Fibroblast of skin of abdomen (primary cell): ENCODE measurements at places on chromosomes 1 and 21.

GRCh38 chr1:205043866-205044265 lies 854 bp downstream of the CNTN2 start:
- no peak for DNase-seq

DNA sequence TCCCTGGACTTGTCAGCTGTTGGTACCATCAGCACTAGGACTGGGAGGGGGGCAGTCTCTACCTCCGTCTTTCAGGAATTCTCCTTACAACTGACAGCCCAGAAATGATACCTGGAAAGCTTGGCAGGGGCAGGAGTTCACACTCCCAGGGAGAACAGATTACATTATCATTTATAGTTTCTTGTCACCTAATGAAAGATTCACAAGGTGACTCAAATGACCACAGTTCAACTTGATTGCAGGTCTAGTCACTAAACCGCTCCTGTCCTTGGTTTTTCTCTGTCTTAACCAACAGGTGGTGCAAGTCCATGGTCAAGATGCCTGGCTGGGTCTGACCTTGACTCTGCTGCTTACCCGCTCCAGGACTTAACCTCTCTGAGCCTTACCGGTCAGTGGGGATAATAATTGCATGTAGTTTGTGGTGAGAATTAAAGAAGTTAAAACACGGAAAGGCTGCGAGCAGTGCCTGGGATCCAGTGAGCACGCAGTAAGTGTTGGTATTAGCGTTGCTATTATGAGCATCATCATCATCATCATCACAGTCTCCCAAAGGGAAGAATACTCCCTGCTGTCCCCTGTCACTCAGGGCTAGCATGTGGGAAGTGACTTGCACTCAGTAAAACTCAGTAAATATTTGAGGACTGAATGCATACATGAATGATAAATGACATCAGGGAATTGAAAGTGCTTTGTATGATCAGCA lies 125.3 kb upstream of the CD34 start:
- DNase-seq: no peak

DNA sequence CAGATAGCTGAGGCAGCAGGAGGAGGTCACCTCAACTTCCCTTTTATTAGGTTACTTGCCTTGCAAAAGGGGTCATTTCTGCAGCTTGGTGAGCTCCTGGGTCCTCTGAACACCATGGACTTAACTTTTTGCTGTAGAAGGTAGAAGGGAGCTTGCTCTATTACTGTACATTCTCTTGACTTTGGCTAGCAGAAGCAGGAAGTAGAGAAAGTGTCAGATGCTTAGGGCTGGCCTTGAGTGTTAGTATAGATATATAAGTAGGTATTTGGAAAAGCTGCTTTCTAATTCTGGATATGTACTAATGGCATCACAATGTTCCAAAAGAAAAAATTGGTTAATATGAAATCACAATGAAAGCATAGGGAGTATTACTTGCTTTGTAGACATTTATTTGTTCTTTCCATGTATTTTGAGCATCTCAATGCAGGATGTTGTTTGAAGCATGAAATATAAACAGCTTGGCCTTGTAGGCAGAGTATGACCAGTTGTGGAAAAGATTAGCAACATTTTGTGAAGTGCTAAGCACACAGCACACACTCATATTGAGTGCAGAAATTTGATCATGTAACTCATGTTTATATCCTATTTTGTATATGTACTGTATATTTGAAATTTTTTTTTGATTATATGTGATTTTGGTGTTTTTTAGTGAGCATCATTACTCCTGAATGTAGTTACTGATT lies 108.8 kb downstream of the DYRK1A start:
- no peak for DNase-seq

DNA sequence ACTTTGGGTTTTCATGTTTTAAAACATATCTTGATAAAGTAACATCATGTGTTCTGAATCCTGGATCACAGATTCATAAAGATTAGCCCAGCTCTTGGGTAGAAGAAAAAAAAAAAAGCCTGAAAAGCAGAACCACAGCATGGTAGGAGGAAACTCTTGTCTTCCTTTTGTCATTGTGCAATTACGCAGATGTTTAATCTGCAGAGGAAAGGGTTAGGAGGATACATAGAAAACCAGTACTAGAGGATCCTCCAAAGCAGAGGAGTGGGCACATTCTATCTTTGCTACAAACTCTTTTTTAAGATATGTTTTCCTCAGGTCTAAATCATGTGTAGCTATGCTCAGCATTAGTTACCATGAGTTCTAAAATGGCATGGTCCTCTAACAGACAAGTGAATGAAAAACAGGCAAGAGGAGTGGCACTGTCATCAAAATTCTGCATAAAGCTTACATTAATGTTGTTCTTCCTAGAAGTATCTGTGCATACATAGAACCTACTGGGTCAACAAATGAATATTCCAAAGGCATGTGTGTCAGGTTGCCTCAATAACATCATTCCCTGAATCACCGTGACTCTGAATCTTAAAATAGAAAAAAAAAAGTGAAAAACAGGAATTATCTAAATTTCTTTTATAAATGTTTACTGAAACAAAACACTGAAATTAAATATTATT lies 107.0 kb downstream of the NME7 start:
- DNase-seq: no peak

DNA sequence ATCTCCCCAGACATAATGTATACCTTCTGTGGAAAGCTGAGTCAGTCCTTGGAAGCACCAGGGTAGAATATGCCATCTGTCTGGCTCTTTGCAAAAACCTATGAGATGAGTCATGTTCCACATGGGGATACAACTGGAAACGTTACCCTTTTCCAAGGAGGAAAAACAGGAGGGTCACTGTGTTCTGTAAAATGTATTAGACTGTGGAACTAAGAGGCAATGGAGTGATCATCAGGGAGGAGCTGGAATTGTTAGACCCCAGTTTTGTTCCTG lies 16.1 kb upstream of the PSMD4 start:
- peak; percentile 93 for DNase-seq

DNA sequence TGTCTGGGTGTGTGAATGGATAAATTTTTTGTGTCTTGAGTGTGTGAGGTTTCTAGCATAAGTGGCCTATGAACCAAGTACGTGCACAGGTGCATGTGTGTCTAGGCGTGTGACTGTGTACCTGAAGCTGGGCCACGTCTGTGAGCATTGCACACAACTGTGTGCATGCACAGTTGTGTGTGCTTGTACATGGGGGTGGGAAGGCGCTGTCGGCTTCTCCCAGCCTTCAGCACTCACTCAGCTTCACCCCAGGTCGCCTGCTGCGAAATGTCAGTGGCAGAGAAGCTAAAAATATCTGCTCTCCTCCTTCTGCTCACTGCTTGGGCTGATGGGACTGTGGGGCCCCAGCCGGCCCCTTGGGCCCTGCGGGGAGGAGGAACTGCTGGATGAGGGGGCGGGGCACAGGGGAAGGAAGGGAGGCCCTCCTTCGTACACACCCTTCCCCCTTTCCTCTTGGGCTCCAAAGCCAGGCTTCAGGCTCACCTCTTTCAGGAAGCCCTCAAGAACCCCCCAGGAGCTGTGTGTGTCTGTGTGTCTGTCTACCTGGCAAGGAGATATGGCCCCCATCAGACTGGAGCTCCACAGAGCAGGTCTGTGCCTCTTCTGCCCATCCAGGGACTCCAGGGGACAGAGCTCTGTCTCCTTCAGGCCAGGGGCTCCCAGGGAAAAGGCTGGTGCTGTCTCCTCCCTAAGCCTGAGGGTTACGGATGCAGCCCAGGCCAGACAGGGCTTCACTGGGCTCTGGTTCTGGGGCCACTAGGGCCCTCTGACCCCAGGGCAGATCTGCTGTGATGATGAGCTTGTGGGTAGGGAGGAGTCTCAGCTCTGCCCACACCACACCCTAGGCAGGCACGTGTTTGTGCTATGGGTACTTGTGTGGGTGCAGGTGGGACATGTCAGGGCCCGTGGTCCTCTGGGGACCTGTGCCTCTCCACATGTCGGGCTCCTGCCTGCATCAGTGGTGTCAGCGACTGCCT lies 35.6 kb upstream of the WASF2 start:
- DNase-seq: peak; percentile 66

- DNase-seq: peak; percentile 28
Measured at GRCh38 chr1:90721210-90722194, 4.4 kb upstream of the BARHL2 start.

DNA sequence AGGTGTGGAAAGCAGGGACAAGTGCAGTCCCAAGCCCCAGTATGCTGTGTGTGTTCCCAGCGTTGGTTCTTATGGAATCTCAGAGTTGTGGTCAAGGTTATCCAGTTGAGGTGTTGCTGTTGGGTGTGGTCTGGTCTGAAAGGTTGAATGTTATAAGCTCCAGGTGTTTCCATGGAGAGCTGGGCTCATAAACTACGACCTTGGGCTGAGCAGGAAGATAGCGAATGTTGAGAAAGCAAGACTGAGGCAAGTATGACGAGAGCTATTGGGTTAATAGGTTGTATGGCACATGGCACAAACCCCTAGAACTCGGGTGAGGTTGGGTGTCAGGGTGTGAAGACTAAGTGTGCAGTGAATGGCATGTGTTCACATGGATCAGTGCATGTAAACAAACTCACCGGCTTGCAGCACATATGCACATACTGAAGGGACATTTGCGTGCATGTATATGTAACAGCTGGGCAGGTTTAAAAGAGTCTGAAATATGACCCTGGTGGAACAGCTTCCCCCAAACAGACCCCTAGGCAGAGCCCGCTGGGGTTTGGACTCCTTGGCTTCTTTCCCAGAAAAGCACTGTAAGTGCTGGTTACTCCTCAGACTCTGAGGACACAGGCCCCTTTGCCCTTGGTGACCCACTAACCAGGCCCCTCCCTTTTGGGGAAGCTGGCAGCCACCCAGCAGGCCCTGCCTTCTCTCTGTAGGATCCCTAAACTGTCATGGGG lies 117.5 kb downstream of the NAV1 start:
- DNase-seq: peak; percentile 67

- no peak for DNase-seq
Measured at GRCh38 chr1:222680080-222680479, 32.2 kb downstream of the AIDA start.

- DNase-seq: no peak
Measured at GRCh38 chr1:210535761-210536160, 207.1 kb downstream of the HHAT start.

- no peak for DNase-seq
Measured at GRCh38 chr1:17004466-17005364, 7.0 kb downstream of the ATP13A2 start.

GRCh38 chr21:32336711-32337110 lies 38.1 kb downstream of the MRAP start:
- DNase-seq: peak; percentile 35

DNA sequence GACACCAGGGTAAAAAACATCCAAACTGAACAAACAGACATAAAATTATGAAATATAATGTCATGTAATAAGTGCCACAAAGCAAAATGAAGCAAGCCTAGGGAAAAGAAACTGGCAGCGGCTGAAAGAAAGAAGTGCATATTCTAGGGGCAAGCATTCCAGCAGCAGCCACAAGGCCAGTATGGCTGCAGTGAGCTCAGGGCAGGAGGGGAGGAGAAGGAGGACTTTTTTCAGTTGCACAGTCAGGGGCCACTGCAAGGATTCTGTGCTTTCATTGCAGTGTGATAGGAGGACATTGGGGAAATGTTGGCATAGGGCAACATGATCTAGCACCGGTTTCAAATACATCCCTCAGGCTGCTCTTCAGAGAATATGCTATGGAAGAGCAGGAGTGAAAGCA lies 263.8 kb downstream of the NEGR1 start:
- no peak for DNase-seq

GRCh38 chr1:156214024-156214748 lies 1.4 kb downstream of the PMF1 start:
- DNase-seq: peak; percentile 56

DNA sequence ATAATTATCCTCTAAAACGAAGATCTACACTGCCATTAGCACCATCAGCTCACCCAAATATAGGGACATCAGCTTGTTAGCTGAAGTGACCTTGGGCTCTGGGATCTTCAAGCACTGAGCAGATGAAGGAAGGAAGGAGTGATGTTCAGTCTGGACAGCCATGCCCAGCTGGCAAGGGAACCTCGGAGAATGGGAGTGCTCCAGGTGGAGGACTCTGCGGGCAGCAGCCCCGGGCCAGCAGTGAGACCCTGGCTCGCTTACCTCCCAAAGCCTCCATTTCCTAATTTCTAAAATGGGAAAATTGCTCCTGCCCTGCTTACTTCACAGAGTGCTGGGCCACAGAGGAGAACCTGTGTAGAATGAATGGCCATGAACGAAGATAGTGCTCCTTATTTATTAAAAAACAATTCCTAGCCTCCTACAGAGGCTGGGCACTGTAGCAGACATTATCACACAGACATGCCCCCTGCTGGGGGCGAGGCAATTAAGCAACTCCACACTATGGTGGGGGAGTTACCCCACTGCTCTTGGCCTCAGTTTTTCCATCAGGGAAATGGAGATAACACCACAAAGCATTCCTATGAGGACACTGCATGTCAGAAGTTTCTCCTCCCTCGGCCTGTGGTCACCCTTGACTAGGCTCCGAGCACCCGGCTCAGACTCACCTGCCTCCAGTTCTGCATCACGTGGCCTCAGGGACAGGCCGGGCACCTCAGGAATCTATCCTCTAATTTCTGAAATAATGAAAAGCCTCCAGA lies 117.6 kb downstream of the KCNN3 start:
- no peak for DNase-seq

DNA sequence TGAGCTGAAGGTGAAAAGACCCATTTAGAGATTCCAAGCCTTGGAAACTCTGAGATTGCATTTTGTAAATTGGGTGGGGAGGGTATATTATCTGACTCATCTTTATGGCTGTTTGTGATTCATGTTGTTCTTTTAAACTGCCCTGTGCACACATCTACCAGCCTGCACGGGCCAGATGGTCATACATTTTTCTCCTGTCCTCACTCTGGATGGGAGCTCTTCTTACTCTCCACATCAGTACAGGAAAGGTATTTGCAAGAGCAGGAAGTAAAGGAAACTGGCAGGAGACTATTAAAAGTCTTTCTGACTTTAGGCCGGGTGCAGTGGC lies 14.3 kb upstream of the NMNAT2 start:
- DNase-seq: no peak

DNA sequence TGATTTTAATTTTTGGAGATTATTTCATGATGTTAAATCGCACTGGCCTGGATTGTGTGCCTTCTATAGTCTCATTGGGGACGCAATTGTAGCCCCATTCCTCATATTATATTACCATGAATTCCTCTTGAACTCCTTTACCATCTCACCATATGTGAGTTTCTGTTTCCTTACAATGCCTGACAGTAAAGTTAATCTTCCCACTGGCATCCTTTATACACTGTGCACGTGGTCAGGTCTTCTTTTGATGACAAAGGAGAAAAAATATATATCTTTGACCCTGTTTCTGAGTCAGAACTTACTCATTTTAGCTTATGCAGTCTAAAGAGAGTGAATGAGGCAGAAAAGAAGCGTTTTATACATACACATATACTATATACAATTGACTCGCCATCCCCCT lies 774 bp upstream of the ABL2 start:
- DNase-seq: peak; percentile 71

GRCh38 chr1:84361796-84362195 lies 36.5 kb upstream of the DNASE2B start:
- DNase-seq: no peak

DNA sequence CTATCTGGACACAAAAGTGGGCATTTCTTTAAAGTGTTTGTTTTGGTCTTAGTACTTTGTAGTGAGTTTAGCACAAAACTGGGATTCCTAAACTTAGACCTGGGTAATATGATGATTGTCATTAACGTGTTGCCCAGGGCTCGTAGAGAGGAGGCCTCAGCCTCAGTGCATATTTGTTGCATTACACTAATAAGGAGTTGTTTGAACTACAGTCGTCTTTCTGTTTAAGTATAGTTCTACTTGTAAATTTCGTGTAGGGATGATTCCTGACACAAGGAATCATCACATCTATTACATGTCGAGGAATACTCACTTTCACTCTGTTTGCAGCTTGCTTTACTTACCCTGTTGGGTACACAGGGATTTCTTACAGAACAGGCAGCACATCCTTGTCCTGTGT lies 85.0 kb downstream of the PRDM2 start:
- DNase-seq: peak; percentile 37

GRCh38 chr1:221869779-221870178 lies 127.9 kb upstream of the DUSP10 start:
- peak; percentile 80 for DNase-seq
